Stromal cell of bone marrow (primary cell): ENCODE measurements at places on chromosomes 1 and 21.

- DNase-seq, result no peak
Observed at GRCh38 chr1:118250232-118250631, 65.2 kb upstream of the SPAG17 start.

- no peak for DNase-seq
Observed at GRCh38 chr1:115655306-115655663, 13.5 kb downstream of the VANGL1 start.

GRCh38 chr1:244276646-244277045, 175.1 kb downstream of the ADSS2 start:
- no peak for DNase-seq

DNA sequence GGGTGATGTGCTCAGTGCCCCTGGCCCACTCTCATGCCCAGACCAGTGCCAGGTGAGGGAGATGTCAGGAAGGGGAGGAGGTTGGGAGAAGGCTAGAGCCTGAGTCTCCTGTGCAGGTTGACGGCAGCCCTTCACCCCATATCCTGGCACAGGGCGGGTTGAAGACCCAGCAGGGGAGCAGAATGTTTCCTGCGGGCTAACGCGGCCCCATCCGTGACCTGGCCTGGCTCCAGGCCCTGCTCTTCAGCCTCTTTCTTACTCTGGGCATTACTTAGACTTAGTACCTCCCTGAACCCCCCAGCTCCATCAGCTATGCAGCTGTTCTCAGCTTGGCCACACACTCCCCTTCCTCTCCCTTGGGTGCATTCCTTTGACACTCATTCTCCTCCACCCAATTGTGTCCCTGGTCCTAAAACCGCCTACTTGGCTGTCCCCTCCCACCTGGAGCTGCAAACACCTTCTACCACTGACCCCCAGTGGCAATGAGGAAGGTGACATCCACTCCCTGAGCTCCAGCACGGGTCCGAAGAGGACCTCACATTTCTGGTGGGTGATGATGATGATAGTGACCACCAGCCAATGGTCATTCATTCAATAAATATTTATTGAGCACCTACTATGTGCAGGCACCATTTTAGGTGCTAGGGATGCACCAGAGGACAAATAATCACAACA, 179.0 kb downstream of the PTPRU start:
- DNase-seq, result no peak

DNA sequence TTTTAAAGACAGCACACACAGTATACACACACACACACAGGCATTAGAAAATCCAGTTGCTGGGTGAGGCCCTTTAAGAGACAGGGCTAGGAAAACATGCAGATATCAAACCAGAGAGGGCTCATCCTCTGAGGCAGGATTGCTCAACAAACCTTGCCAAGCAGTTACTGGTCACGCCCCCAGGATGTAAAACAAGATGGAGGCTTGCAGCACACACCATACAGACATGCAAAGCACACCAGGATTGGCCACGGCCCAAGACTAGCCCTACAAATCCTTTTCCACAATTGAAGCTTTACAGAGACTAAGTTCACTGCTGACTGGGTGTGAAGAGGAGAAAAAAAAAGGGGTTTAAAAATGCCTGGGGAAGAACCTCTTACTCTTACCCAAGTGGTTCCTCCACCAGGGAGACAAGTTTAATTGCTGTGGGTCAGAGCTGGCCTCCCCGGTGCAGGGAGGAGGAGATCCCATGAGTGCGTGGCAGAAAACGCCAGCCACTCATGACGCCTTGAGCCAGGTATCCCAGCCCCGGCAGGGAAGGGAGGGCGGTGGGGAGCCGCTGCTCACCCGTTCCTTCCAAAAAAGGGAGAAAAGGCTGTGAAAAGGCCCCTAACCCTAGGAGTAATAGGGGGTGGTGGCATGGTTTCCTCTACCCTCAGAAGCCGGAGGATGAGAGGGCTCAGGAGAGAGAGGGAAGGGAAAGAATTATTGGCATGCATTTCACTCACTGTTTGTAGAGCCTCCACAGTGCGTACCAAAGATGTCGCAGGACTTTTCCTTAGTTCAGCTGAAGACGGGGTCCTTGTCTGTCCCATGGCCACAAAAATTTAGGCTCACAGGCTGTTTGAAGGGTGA, 594.6 kb upstream of the ZP4 start:
- peak; percentile 72 for DNase-seq

- no peak for DNase-seq
Observed at GRCh38 chr1:201531551-201532425, 7.1 kb upstream of the NAV1 start.

DNA sequence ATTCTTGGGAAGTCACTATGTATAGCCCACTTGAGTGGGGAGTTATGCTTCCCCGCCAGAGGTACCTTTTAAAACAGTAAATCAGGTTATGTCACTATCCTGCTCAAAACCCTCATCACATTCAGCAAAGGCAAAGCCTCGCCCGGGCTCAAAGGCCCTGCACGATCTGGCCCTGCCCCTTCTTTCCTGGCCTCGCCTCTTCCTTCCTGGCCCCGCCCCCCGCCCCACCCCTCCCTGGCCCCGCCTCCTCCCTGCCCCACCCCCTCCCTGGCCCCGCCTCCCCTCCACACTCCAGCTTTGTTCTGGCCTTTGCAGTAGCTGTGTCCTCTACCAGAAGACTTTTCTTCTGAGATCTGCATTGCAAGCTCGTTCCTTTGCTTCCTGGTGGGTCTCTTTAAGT, 6.6 kb downstream of the LDLRAD2 start:
- no peak for DNase-seq

GRCh38 chr1:156882543-156882942, 11.0 kb upstream of the PEAR1 start:
- DNase-seq, result no peak

DNA sequence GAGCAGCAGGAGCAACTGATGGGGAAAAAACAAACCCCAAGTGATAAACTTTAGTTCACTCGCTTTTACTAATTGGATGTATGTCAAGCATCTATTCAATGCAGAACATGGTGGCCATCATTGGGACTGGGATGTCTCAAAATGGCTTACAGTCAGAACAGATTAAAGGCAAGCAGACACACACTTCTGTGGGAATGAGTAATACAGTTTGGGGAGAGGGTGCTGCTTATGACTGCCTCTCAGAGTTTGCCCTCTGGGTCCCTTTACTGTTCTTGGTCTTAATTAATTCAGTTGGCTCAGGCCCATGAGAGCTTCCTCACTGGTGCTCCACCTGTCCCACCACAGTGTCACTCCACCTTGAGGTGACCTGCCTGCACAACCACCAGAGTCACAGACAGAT, 119.5 kb downstream of the TBX19 start:
- DNase-seq, result no peak

DNA sequence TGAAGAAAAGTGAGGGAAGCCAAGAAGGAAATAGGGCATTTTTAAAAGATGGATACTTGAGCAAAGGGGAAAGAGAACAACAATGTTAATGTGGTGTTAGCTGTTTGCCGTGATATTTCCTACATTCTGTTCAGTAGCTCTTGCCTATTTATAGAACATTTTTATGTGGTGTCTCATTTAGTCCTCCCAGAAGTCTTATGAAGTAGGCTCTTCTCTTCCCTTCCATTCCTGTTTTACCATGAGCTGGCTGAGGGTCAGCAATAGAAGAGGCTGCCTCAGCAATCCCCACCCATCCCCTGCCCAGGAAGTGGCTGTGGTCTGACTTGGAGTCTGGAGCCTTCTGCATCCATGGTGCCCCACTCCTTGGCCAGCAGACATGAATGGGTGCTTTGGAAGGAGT, 60.1 kb downstream of the KIAA0040 start:
- DNase-seq, result no peak

DNA sequence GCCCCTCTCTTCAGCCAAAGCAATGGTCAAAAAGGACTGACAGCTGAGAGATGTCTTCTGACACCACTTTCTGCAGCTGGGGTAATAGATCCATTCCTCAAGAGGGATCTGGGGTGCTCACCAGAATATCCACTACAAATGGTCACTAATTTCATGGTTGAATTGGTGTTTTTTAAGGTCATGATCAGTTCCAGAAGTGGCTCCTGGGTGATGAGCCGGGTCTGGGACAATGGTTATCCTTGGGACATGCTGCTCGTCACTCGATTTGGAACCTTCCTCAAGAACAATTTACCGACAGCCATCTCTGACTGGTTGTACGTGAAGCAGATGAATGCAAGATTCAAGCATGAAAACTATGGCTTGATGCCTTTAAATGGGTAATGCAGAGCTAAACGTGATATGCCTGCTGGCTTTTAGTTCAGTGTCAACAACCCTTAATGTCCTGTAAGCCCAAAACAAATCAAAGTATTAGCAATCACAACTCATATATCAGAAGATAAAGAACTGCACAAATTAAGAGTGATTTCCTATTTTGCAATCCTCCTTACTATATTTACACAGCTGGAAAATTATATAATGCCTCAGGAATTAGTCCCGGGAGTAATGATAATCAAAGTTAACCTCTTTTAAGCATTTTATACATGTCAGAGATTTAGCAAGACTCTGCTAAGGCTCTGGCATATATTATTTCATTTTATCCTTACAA, 20.1 kb downstream of the FMO3 start:
- DNase-seq, result peak; percentile 36

- no peak for DNase-seq
Observed at GRCh38 chr1:195580988-195581387, 1027.3 kb downstream of the KCNT2 start.

DNA sequence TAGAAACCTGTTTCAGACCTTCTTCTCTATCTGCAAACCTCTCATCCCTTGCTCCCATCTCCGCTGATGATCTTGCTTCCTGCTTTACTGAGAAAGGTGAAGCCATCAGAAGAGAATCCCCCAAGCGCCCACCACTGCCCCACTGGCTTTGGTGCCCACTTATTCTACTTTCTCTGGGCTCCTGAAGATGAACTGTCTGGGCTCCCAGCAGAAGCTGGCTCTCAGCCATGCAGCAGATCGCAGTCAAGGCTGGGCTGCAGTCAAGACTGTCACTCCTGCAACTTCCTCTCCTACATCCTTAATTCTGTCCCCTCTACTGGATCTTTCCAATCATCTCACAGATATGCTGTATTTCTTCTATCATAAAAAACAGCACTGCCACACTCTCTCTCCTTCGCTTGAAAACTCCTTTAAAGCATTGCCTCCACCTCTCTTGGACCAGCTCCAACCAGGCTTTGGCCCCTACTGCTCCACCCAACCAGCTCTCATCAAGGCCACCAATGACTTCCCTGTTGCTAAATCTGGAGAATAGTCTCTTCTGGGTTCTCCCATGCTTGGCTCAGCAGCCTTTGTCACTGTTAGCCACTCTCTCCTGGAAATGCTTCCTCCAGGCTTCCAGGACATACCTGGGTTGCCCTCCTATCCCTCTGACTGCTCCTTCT, 25.8 kb downstream of the TRIM62 start:
- DNase-seq, result no peak

- DNase-seq, result no peak
Observed at GRCh38 chr1:224762046-224762445, 145.9 kb downstream of the CNIH3 start.

GRCh38 chr1:197677752-197678295, 97.5 kb downstream of the DENND1B start:
- no peak for DNase-seq

DNA sequence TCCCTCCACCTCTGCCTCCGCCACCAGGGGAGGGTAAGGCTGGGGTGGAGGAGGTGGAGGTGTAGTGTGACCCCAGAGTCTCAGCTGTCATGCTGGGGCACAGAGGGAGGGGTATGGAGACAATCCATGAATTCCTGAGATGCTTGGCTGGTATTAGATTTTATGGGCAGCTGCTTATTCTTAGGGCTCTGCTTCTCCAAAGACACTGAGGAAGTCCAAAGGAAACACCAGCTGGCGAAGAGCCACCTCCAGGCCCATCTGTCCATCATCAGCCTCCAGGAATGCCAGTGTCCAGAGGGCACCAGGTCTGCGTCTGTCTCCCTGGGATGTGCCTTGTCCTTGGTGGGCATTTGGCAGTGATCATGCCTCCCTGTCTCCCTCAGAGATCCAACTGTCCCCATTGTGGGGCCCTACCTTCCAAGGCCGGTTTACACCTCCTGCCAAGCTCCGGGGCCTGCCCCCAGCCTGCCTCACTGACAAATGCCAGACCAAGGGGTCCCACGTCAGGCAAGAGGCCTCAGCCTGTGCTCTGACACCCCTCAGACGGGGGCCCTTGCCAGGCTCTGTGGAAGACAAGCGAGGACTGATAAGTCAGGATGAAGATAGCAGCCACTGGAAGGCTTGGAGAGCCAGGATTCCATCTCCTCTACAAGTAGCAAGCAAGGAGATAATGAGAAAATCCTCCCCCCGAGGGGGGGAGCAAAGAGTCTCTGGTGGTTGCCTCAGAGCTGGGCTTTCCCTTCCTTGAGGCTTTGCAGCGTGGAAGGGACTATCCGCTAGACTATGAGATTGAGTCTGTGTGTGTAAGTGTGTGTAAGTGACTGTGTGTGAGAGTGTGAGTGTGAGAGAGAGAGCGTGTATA, 1.6 kb downstream of the TNNI1 start:
- no peak for DNase-seq

GRCh38 chr1:201845331-201846083, 16.6 kb downstream of the IPO9 start:
- no peak for DNase-seq

DNA sequence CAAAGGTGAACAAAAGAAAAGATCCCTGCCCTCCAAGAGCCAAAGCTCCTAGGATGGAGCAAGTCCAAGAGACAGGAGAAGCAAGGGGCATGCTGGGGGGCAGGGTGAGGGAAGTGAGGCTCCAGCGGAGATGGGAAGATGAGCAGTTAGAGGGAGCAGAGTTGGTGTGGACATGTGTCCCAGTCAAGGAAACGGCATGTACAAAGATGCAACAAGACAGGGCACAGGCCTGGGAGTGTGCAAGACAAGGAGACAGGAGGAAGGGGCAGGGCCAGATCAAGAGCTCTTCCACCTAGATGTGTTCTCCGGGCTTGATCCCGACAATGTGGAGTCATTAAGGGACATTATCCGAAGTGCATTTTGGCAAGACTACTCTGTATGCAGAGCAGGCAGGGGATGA, 82.1 kb downstream of the CAPZB start:
- DNase-seq, result no peak

- DNase-seq, result no peak
Observed at GRCh38 chr1:10686404-10687040, 109.9 kb downstream of the CASZ1 start.

- no peak for DNase-seq
Observed at GRCh38 chr1:231192620-231193163, 30.8 kb downstream of the TRIM67 start.

DNA sequence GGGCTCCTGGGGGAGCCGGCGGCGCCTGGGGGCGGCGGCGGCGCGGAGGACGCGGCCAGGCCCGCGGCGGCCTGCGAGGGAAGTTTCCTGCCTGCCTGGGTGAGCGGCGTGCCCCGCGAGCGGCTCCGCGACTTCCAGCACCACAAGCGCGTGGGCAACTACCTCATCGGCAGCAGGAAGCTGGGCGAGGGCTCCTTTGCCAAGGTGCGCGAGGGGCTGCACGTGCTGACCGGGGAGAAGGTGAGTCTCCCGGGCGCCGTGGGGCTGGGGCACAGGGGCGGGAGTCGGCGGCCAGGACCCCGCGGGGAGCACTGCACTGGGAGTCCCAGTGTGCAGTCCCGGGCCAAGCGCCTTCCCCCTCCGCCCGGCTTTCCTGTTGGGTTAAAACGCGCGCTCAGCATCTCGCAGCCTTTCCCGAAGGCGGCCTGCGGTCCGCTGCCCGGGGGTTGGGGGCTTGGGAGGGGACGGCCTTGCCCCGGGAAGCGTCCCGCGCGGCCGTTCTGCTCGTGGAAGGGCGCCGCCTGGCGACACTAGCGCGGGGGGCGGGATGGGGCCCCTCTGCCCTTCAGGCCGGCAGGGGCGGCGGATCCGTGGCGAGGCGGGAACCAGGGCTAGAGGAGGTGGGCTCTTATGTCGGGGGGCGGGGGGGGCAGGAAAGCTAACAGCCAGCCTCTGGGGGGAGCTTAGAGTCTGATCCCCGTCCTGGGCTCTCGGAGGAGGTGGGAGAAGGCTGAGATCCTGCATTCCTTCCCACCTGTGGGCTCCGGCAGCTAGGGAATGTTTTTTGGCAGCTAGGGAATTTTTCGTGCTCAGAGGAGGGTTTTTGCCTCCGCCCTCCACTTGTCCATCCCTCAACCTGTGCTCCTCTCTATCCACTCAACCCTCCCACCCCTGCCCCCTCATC, 1.1 kb downstream of the HUNK start:
- DNase-seq, result no peak
